Tibial artery (tissue), 4 donors: ENCODE measurements at places on chromosomes 11 and 22.

- H3K4me1 ChIP-seq: peaks cover 100% of the 10 kb centered on the region
- H3K36me3 ChIP-seq: no peaks in the 10 kb centered on the region
- H3K27me3 ChIP-seq: no peaks in the 10 kb centered on the region
- H3K4me3 ChIP-seq: no peak overlapping the region
- no peak for DNase-seq
- H3K27ac ChIP-seq: peak overlapping the region; percentile 94
These were observed 13.4 kb downstream of the MICAL2 start for GRCh38 chr11:12123799-12124198.

DNA sequence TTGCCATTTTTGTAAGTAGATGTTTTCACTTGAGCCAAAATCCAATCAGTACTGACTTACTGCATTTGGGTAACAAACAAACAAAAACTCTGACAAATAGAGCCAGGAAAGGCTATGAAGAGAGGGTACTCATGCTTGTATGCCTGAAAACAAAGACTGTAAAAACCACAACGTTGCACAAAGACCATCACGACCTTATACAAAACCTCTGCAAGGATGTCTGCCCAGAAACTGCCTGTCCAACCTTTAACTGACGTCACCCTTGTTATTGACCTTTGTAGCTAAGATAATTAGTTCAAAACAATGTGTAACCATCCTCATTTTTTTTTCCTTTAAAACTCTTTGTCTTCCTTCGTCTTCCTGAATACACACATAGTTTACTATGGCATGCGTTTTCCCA is 804 bp upstream of the CREBZF start:
- peak overlapping the region; percentile 96 for H3K27ac ChIP-seq
- peaks cover 7% of the 10 kb centered on the region for H3K4me1 ChIP-seq
- no peaks in the 10 kb centered on the region for H3K36me3 ChIP-seq
- DNase-seq: no peak

GRCh38 chr11:1070594-1071462 is 3.8 kb upstream of the MUC2 start:
- H3K4me3 ChIP-seq: no peak overlapping the region
- no peak for DNase-seq
- H3K4me1 ChIP-seq: no peaks in the 10 kb centered on the region
- H3K36me3 ChIP-seq: no peaks in the 10 kb centered on the region

DNA sequence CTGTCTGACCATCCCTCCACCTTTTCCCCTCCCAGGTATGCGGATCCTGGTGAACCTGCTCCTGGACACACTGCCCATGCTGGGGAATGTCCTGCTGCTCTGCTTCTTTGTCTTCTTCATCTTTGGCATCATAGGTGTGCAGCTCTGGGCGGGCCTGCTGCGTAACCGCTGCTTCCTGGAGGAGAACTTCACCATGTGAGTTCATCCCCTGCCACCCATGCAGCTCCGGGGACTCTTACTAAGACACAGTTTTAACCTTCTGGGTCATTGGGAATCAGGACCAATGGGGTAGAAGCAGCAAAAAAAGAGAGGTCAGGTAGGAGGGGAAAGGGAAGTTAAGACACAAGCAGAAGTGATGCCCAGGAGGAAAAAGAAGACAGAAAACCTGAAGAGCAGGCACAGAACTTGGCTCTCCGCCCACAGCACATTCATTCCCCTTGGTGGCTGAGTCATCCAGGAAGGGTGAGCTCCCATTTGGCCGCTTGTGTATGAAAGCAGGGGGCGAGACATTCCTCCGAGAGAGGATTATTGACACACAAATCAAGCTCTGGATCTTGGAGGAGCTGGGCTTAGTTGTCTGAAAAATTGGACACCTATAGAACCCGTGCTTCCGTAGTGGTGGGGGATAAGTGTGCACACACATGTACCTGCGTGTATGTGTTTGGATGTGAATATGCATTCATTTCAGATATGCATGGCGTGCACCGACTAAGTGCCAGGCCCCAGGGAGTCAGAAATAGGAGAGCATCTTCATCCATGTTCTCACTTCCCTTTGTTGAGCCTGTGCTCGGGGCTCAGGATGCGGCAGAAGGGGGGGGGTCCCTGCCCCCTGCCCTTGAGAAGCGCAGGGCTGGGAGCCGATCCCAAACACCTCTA is 64.2 kb downstream of the CACNA1I start:
- H3K36me3 ChIP-seq: no peaks in the 10 kb centered on the region
- H3K4me1 ChIP-seq: no peaks in the 10 kb centered on the region
- H3K4me3 ChIP-seq: no peak overlapping the region
- peaks cover 40% of the 10 kb centered on the region for H3K27me3 ChIP-seq
- no peak overlapping the region for H3K27ac ChIP-seq
- no peak for DNase-seq

GRCh38 chr11:68936676-68937620 is 33.3 kb downstream of the IGHMBP2 start:
- H3K27me3 ChIP-seq: no peaks in the 10 kb centered on the region
- no peaks in the 10 kb centered on the region for H3K4me1 ChIP-seq
- no peak overlapping the region for H3K4me3 ChIP-seq
- DNase-seq: no peak
- H3K36me3 ChIP-seq: peaks cover 84% of the 10 kb centered on the region

DNA sequence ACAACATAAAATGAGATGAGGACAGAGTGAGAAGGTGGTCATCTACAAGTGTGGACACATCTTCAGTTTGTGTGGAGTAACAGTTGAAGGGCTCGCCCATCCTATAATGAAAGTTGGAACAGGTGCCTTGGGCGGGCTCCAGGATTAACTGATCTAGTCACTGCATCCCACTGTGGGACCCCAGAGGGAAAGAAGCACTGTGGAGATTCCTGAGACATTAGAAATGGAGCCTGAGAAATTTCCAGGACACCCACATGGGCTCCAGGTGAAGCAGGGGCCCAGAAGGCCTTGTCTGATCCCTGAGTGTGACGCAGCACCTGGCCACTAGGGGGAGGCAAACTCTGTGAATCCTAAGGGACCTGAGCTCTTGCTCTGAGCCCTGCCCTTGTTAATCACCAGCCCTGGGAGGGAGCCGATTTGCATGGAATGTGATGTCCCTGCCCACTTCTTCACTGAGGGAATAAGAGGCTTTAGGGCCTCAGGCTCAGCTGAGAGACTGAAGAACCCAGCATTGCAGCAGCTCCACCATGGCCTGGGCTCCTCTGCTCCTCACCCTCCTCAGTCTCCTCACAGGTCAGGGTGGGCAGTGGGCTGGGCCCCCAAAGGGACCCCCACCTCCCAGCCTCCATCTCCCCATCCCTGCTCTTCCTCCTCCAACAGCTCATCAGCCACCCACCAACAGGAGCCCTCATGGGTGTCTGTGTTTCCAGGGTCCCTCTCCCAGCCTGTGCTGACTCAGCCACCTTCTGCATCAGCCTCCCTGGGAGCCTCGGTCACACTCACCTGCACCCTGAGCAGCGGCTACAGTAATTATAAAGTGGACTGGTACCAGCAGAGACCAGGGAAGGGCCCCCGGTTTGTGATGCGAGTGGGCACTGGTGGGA is 98.4 kb downstream of the VPREB1 start:
- H3K27me3 ChIP-seq: no peaks in the 10 kb centered on the region
- no peaks in the 10 kb centered on the region for H3K36me3 ChIP-seq
- no peak for DNase-seq
- no peaks in the 10 kb centered on the region for H3K4me1 ChIP-seq
- H3K4me3 ChIP-seq: no peak overlapping the region

- no peak overlapping the region for H3K4me3 ChIP-seq
- no peak overlapping the region for H3K27ac ChIP-seq
- H3K4me1 ChIP-seq: no peaks in the 10 kb centered on the region
- H3K36me3 ChIP-seq: no peaks in the 10 kb centered on the region
- DNase-seq: no peak
These were observed 193.0 kb downstream of the MSANTD4 start for GRCh38 chr11:105829084-105829483.

GRCh38 chr11:113085446-113085845 is 124.2 kb downstream of the NCAM1 start:
- no peaks in the 10 kb centered on the region for H3K27me3 ChIP-seq
- no peaks in the 10 kb centered on the region for H3K36me3 ChIP-seq
- no peak for DNase-seq
- no peak overlapping the region for H3K27ac ChIP-seq

GRCh38 chr22:46596032-46596441 is 24.1 kb upstream of the GRAMD4 start:
- H3K27me3 ChIP-seq: no peaks in the 10 kb centered on the region
- DNase-seq: peak; percentile 89
- H3K36me3 ChIP-seq: no peaks in the 10 kb centered on the region
- no peak overlapping the region for H3K4me3 ChIP-seq
- no peak overlapping the region for H3K27ac ChIP-seq

- no peaks in the 10 kb centered on the region for H3K27me3 ChIP-seq
- H3K4me1 ChIP-seq: no peaks in the 10 kb centered on the region
- no peak for DNase-seq
These were observed 615.5 kb downstream of the NTM start for GRCh38 chr11:131985846-131986301.

- peak overlapping the region; percentile 51 for H3K27ac ChIP-seq
- no peaks in the 10 kb centered on the region for H3K27me3 ChIP-seq
- no peak overlapping the region for H3K4me3 ChIP-seq
These were observed 67.7 kb downstream of the SPON1 start for GRCh38 chr11:14029971-14030920.

- H3K4me3 ChIP-seq: no peak overlapping the region
- H3K27ac ChIP-seq: no peak overlapping the region
- no peak for DNase-seq
- no peaks in the 10 kb centered on the region for H3K4me1 ChIP-seq
- H3K27me3 ChIP-seq: no peaks in the 10 kb centered on the region
These were observed 659.4 kb downstream of the TBC1D22A start for GRCh38 chr22:47421846-47422245.

GRCh38 chr11:121699801-121700200 is 247.0 kb upstream of the SORL1-AS1 start:
- H3K4me3 ChIP-seq: no peak overlapping the region
- H3K36me3 ChIP-seq: no peaks in the 10 kb centered on the region
- no peaks in the 10 kb centered on the region for H3K27me3 ChIP-seq

- H3K27me3 ChIP-seq: no peaks in the 10 kb centered on the region
- no peaks in the 10 kb centered on the region for H3K36me3 ChIP-seq
- no peak for DNase-seq
- H3K27ac ChIP-seq: no peak overlapping the region
- no peak overlapping the region for H3K4me3 ChIP-seq
- H3K4me1 ChIP-seq: no peaks in the 10 kb centered on the region
These were observed 4.9 kb downstream of the SLCO2B1 start for GRCh38 chr11:75155570-75156422.

- H3K4me1 ChIP-seq: no peaks in the 10 kb centered on the region
- H3K4me3 ChIP-seq: no peak overlapping the region
- H3K36me3 ChIP-seq: peaks cover 30% of the 10 kb centered on the region
- no peak overlapping the region for H3K27ac ChIP-seq
These were observed 4.5 kb downstream of the GSTP1 start for GRCh38 chr11:67588136-67588503.

- no peak for DNase-seq
- no peak overlapping the region for H3K4me3 ChIP-seq
- no peaks in the 10 kb centered on the region for H3K36me3 ChIP-seq
- no peaks in the 10 kb centered on the region for H3K27me3 ChIP-seq
- no peaks in the 10 kb centered on the region for H3K4me1 ChIP-seq
These were observed 8.6 kb upstream of the UPB1 start for GRCh38 chr22:24486501-24486921.

DNA sequence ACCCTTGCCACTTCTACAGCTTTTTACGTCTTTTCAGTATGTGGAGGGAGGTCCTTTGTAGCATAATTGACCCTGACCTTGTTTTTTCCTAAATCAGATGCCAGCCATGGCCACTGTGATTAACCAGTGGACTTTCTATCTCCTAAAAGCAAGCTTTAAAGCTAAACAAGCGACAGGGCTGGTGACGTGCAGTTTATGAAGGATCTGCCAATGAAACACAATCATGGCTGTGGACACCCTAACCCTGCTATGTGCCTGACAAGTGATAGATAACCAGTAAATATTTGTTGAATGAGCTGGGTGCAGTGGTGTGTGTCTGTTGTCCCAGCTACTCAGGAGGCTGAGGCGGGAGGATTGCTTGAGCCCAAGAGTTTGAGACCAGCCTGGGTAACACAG is 64.2 kb downstream of the LIF start:
- H3K27me3 ChIP-seq: peaks cover 7% of the 10 kb centered on the region
- no peak overlapping the region for H3K4me3 ChIP-seq
- no peaks in the 10 kb centered on the region for H3K36me3 ChIP-seq
- no peak for DNase-seq
- H3K27ac ChIP-seq: no peak overlapping the region
- H3K4me1 ChIP-seq: no peaks in the 10 kb centered on the region

DNA sequence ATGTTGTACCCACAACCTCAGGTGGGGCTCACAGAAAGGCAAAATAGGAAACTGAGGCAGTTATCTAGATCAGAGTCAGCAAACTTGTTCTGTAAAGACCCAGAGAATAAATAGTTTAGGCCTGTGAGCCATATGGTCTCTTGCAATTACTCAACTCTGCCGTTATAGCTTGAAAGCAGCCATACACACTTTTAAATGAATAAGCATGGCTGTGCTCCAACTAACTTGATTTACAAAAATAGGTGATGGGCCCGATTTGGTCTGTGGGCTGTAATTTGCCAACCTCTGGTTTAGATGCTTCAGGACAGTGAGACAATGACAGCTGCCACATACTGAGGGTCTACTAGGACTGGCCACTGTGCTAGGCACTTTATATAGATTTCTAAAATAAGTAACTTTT is 198.8 kb upstream of the NARS2 start:
- no peak overlapping the region for H3K27ac ChIP-seq
- no peaks in the 10 kb centered on the region for H3K27me3 ChIP-seq
- no peak overlapping the region for H3K4me3 ChIP-seq
- no peaks in the 10 kb centered on the region for H3K4me1 ChIP-seq

GRCh38 chr22:42883121-42883520 is 26.0 kb upstream of the ARFGAP3 start:
- H3K36me3 ChIP-seq: peaks cover 89% of the 10 kb centered on the region
- no peak for DNase-seq
- H3K4me3 ChIP-seq: no peak overlapping the region
- no peak overlapping the region for H3K27ac ChIP-seq
- H3K4me1 ChIP-seq: no peaks in the 10 kb centered on the region
- no peaks in the 10 kb centered on the region for H3K27me3 ChIP-seq

DNA sequence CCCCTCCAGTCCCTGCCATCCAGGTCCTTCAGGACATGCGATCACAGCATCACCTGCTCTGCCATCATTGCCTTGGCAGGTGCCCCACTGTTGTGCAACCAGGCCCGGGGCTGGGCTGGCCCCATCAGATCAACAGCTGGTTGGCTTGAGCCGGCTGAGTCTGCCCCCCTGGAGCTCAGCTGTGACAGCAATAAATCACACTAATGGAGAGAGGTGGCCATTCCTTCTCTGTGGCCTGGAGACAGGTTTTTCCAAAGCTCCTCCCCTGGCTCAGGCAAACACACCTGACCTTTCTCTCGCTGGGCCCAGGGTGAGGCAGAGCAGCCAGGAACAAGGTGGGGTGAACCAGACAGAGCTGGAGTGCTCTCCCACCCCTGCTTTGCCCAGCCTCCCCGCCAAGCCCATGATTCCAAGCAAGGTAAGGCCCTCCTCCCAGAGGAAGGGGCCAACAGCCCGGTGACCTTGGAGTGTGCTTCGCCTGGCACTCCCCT is 8.9 kb upstream of the FXYD2 start:
- peak; percentile 16 for DNase-seq
- H3K36me3 ChIP-seq: no peaks in the 10 kb centered on the region
- no peaks in the 10 kb centered on the region for H3K4me1 ChIP-seq
- no peak overlapping the region for H3K27ac ChIP-seq
- H3K27me3 ChIP-seq: peaks cover 56% of the 10 kb centered on the region

GRCh38 chr11:84963240-84963639 is 663.9 kb downstream of the DLG2 start:
- H3K4me3 ChIP-seq: no peak overlapping the region
- no peak overlapping the region for H3K27ac ChIP-seq
- no peaks in the 10 kb centered on the region for H3K27me3 ChIP-seq
- H3K4me1 ChIP-seq: peaks cover 5% of the 10 kb centered on the region
- no peak for DNase-seq
- no peaks in the 10 kb centered on the region for H3K36me3 ChIP-seq
